Kidney capillary endothelial cell (primary cell): ENCODE measurements at places on chromosomes 12 and 14.

DNA sequence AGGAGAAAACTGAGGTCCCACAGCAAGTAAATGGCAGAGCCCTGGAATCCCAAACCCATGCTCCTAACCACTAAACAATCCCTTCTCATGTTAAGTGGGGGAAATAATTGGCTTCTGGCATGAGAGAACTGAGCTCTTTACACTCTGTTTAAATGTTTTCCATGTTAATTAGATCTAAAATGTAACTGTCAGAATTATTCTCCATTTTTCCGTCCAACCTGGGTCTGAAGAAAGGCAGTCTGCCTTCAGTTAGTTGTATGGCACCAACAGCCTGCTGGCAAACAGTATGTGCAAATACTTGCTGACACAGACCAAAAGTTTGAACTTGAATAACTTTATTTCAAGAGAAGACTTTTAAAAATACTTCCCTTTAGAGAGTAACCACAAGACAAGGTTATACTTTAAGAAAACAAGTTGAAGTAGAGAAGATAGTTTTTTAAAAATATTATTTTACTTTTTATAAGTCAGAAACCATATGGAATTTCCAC is 59.7 kb downstream of the E2F7 start:
- no peak for DNase-seq

DNA sequence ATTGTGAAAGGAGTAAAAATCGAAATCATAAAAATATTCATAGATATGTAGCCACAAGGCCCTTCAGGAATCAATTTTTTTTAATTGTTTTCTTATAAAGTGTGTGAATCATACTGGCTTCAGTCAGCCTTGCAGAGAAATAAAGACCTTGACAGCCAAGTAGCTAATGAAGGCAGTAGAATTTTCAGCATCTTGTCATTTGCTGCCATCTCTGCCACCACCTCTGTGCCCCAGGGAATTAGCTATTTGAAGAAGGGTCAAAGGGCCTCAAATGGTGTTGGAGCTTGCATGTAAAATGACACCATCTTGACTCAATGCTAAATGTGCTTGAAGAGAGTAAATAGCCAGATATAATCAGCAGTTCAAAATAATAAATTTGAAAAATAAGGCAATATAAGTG is 359.4 kb upstream of the DCN start:
- DNase-seq: no peak

- no peak for DNase-seq
Observed at GRCh38 chr14:68389943-68390342, 402.9 kb downstream of the ZFP36L1 start.

DNA sequence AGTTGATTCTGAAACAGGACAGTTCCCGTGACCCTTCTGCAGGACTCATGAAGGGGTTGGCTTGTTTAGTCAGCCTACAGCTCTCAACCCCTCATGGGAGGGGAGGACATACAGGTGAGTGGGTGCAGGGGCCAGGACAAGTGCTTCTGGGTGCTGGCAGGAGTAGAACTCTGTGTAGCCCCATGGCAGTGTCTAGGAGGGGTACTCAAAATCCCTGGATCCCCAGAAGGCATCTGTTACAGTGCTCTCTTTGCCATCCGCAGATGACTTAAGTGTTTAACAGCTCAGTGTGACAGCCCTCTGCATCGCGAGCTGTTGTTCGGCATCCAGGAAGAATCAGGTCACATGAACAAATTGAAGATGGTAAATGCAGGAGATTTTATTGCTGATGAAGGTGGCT is 91.0 kb downstream of the PIK3C2G start:
- no peak for DNase-seq

- no peak for DNase-seq
Observed at GRCh38 chr12:109352184-109352583, 4.5 kb downstream of the MYO1H start.

DNA sequence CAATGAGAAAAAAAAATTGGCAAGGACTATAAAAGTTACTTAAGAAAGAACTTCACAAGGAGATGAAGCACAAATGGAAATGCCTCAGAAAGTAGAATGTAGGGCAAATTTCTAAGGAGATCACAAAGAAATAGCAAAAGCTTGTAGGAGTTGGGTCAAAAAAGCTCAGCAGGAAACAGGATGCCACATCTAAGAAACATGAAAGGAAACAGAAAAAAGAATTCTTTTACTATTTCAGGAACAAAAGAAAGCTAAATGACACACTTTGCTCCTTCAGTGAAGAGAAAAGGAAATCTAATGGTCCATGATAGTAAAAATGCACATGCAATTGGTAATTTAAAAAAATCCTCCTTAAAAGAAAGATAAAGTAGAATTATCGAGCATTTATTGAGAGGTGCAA is 452.1 kb upstream of the GARIN6 start:
- DNase-seq: no peak

- no peak for DNase-seq
Observed at GRCh38 chr12:114399664-114400211, 6.2 kb downstream of the TBX5 start.

- DNase-seq: no peak
Observed at GRCh38 chr12:132336451-132337413, 7.3 kb upstream of the GALNT9 start.

- no peak for DNase-seq
Observed at GRCh38 chr12:65532162-65532561, 253.7 kb downstream of the MSRB3 start.

- no peak for DNase-seq
Observed at GRCh38 chr14:36068777-36069534, 107.6 kb downstream of the PTCSC3 start.

DNA sequence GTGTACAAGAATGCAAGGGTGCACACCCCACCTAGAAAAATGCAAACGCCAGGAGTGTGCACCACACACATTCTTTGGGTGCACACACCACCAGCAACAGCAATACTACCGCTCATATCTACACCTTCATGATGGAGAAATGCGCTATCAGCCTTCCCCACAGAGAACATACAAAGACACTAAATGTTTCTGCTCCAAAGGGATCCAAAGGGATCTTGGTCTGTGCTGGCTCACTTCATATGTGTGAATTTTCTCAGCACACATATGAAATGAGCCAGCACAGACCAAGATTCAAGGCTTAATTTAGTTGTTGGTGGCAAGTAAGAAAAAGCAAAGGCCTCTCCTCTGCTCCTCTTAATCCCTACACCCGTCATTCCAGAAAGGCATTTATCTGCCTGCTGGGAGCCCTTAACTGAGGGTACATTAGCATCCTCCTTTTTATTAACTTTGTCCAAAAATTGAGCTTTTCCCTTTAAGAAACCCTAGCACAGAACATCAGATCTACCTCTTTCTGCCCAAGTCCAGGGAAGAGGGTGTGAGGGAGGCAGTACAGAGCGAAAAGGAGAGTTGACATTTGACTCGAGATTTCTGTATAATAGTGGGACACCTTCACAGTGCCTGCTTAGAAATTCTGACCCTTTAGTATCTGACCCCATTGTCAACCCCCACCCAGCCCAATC is 8.3 kb downstream of the BMP4 start:
- DNase-seq: no peak

- DNase-seq: no peak
Observed at GRCh38 chr14:63006531-63006930, 38.7 kb downstream of the KCNH5 start.

DNA sequence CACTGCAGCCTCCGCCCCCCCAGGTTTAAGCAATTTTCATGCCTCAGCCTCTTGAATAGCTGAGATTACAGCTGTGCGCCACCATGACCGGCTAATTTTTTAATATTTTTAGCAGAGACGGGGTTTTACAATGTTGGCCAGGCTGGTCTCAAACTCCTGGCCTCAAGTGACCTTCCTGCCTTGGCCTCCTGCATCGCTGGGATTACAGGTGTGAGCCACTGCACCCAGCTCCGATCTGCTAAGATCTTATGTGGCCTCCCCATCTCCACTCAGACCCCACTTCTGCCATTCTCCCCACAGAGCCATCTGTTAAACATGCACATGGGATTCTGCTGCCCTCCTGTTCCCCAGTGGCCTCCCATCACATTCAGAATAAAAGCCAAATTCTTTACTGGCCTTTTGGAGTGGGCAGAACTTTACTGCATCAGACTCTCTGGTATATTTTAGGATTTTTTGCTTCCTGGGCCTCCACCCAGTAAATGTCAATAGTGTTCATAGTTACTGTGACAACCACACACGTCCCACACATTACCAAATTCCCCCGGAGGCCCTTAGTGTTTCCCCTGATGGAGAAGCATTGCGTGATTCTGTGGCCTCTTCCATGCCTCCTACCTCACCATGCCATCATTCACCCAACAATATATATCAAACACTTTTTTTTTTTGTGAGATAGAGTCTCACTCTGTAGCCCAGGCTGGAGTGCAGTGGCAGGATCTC is 96.3 kb downstream of the PTPN11 start:
- no peak for DNase-seq

- no peak for DNase-seq
Observed at GRCh38 chr14:35078082-35078481, 32.0 kb downstream of the FAM177A1 start.

DNA sequence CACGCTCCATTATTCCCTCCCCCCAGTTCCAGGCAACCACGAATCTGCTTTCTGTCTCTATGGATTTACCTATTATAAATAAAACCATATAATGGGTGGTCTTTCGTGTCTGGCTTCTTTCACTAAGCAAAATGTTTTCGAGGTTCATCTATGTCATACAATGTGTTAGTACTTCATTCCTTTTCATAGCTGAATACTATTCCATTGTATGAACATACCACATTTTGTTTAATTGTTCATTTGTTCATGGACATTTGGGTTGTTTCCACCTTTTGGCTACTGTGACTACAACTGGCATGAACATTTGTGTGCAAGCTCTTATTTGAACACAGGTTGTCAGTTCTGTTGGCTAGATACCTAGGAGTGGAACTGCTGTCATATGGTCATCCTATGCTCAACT is 12.9 kb upstream of the PAPOLA start:
- no peak for DNase-seq

DNA sequence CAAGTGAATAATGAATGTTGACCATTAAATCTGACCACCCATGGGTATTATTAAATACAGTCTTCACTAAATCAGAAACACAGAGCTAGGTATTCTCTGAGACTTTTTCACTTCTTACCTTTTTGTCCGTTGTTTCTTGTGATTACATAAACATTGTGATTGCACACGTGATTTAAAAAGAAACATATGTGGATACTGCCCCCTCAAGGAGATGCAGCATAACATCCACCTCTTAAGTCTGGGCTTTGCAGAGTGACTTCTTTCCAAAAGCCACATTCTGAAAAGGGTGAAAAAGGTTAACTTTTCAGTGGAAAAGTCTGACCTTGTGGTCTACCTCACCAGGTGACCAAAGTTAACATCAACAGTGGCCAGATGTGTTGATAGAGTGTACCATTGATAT is 185.5 kb upstream of the FAR2 start:
- DNase-seq: no peak

DNA sequence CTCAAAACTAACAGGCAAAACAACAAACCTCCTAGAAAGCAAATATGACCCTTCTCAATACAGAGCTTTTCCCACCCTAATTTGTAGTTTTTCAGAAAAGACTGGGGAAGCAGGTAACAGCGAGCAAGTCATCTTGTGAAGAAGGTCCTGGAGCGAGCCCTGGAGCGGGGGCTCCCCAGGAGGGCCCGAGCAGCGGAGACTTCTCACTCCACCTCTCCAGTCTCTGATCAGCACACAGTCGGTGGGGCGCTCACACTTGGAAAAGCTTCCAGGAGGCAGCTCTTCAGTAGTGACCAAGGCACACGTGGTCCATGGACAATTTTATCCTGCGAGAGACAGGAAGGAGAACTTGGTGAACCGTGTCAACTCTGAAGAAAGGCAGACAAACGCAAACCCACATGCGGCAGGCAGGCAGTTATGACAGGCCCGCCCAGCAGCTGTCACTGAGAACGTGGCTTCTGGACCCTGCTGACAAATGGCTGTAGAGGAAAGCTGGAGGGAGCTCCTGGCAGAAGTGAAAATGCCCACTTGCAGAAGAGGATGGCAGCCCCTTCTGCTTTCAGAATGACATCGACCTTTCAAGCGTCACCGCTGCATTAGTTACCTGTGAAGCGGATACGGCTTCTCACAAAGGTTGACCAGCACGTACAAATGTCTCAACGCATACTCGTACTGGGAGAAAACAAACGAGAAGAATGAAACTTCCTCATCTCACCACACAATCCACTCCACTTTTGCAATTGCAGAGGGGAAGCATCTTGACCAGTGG is 44.2 kb downstream of the LGMN start:
- no peak for DNase-seq

DNA sequence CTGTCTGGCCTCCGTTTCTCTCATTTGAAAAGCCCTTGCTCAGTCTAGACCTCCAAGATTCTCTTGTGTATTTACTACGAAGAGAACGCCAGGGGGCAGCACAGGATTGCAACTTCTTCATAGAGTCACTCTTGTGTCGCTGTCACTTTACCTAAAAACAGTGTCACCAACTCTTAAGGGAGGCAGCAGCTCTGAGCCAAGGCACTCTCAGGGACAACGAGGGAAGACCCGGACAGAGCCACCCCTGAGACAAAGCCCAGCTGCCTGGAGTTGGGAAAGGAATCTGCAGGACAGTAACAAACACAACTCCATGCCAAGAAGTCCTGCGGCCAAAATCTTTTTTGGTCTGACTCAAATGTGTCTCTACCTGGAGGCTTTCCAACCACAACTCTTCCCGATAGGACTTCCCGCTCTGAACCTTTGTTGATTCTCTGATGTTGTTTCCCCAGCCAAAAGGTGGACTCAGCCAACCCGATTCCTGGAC is 9.6 kb upstream of the RPAP3 start:
- DNase-seq: peak; percentile 73

GRCh38 chr14:91388551-91388975 is 29.1 kb downstream of the CCDC88C start:
- no peak for DNase-seq

DNA sequence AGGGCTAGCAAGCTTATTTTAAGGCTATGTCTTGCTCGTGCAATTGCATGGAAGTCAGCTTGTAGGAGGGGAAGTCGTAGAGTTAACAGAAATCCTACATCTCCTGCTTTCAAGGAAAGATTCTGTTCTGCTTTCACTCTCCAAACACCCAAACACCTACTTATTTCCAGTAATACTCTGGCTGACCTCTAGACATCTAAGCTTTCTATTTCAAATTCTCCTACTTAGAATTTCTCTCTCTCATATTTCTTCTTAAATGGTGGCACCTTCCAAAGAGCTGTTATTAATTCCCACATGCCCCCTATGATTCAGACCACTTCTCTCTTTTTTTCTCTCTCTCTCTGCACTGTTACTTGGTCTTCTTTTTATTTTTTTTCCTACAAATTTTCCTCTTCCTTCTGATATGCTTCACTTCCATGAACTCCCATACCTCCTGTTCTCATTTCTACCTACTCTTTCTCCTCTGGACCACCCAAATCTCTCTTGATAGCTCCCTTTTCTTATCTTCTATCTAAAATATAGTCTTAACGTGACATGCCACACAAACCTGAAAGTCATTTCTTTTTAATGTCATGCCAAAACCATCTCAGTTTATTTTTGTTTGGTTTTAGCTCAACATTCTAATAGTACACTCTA is 90.8 kb downstream of the RPS6KA5 start:
- no peak for DNase-seq

- no peak for DNase-seq
Observed at GRCh38 chr12:68374307-68374982, 42.3 kb upstream of the MDM1 start.
